ENCODE measurements at places on chromosomes 6 and 20.

- peak; percentile 20 for DNase-seq
Observed at GRCh38 chr6:142566628-142567396, 265.0 kb downstream of the ADGRG6 start.

- DNase-seq: no peak
Observed at GRCh38 chr20:19777981-19778380, 19.9 kb downstream of the RIN2 start.

DNA sequence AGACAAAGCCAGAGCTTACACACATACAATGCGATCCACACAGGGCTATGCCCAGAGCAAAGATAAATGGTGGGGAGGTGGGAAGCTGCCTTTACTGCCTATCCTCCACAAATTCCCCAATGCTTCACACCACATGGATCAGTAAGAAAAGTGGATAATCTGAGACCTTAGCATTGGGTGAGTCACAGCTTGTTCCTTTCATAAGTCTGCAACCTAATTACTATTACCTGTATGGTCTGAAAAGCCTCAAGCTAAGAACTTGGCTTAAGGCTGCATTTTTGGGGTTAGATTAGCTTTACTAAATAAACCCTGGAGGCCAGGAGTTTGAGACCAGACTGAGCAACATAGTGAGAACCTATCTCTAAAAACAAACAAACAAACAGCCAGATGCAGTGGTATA lies 66.0 kb upstream of the BTBD3 start:
- DNase-seq: no peak

GRCh38 chr6:113004054-113004453 lies 656.9 kb downstream of the RFPL4B start:
- no peak for DNase-seq

DNA sequence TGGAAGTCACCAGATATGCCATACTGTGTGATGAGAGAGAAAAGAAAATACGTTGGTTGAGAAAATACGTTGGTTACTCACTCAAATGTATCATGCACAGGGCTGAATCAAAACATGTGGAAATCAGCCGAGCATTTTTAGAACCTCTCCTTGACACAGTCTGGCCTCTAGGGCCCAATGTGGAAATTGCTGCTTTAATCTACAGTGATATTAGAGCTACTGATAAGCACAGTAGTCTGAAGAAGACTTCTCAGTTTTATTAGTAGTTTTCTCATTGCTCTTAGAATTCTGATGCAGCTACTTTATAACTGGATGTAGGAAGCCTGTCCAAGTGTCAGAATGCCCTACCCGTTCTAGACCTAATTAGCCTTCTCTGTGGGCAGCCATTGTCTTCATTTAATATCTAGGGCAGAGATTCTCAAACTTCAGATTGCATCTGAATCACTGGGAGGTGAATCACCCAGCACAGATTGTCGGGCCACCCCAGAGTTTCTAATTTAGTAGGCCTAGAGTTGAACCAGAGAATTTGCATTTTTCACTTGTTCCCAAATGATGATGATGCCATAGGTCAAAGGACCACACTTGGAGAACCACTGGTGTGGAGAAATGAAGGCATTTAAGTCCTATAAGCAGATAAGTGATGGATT lies 229.1 kb downstream of the PLCB1 start:
- DNase-seq: no peak
